ENCODE measurements at places on chromosomes 5 and 9.
A peak's percentile ranks its signal among the peaks of the same experiment; 100 is the strongest.

GRCh38 chr9:113520109-113520642, 56.6 kb downstream of the RGS3 start:
- no peak for DNase-seq

GRCh38 chr9:126965541-126966428, 51.2 kb downstream of the RALGPS1 start:
- DNase-seq = peak; percentile 26

DNA sequence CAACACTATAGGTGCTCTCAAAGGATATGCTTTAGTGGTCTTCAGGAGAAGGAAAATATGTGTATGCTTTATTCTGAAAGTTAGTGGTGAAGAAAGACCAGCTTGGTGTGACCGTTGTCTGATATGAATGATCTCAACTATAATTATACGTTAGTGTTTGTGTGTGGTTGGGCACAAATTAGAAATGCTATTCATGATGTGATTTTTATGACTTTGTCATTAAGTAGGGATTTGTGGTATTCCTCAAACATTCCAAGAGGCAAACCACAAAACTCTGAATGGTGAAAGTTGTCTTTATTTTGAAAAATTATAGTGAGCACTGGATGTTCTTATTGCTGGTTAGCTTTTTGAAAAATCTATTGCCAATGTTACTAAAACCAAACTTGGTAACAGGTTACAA, 6.2 kb upstream of the F2R start:
- no peak for DNase-seq

GRCh38 chr9:81878530-81878929, 49.7 kb upstream of the SPATA31D4 start:
- no peak for DNase-seq

GRCh38 chr5:143226361-143226760, 177.1 kb downstream of the NR3C1 start:
- no peak for DNase-seq

- no peak for DNase-seq
Measured at GRCh38 chr5:77935506-77936364, 159.6 kb upstream of the TBCA start.

DNA sequence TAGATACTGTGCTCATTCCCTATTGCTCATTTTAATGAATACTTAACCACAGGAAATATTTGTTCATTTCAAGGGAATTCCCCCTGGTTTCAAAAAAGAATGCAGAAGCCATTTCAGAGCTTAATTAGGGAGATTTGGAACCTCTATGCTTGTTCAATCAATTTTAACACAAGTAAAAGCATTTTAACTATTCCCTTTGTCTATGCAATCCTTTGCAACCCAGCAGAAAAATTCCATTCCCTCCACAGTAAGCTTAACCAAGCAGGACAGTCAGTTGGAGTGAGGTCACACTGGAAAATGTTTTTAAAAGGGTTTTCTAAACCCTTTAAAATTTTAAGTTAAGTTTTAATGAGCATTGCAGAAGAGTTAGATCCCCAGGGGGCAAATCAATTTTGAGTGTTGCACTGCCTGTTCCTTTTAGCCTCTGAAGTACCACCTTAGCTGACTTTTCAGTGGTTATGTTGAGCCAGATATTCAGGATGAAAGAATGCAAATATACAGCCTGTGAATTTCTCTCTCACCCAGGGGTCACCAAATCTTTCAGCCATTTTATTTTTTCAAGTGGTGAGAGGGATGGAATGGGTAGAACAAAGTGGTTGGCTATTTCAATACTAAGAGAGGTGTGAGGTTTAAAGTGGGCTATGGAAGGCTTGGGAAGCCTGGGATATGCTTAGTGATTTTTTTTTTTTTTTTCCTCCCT, 356.2 kb upstream of the NUDT12 start:
- no peak for DNase-seq

GRCh38 chr5:67073045-67073680, 123.4 kb downstream of the CD180 start:
- DNase-seq = no peak

DNA sequence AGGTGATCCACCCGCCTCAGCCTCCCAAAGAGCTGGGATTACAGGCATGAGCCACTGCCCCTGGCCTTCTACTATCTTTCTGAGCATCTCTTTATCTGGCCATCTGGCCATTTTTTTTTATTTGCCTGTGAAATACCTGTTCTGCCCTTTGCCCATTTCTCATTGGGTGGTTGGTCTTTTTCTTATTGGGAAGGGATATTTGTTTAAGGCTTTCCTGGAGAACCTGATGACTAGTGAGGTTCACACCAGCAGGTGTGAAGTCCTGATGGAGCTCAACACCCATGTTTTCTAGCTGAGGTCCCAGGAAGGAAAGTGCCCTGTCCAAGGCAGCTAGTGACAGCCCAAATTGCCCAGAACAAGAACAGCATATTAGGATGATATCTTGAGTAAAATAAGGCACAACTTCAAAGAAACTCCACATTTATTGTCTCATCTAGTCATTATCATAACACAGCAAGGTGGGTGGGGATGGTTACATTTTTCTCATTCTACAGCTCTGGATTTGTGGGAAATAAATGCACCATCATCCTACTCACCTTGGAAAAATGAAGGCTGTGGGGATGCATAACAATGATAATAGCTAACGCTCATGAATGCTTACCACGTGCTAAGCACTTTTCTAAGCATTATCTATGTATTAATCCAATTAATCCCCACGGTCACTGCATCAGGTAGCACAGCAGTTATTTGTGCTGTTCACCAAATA, 20.3 kb downstream of the SLC36A3 start:
- DNase-seq = no peak

- DNase-seq = peak; percentile 37
Measured at GRCh38 chr5:74765201-74765600, 1.7 kb downstream of the GFM2 start.

DNA sequence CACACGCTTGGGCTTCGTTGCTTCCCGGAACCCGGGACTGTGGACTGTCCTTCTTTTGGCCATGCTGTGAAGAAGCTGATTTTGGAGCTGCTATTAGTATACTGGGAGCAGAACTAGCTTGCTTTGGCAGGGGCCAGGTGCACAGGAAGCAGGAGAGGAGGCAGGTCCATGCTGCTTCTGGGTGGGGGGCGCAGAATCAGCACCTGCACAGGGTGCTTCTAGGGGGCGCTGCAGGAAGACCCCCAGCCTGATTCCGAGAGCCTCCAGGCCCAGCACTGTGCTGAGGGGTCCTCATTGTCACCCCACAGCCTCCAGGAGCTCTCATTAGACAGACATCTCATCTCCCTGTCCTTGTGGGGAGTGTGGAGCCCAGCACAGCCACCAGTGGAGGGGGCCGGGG, 252.6 kb upstream of the IRX4 start:
- DNase-seq = no peak

DNA sequence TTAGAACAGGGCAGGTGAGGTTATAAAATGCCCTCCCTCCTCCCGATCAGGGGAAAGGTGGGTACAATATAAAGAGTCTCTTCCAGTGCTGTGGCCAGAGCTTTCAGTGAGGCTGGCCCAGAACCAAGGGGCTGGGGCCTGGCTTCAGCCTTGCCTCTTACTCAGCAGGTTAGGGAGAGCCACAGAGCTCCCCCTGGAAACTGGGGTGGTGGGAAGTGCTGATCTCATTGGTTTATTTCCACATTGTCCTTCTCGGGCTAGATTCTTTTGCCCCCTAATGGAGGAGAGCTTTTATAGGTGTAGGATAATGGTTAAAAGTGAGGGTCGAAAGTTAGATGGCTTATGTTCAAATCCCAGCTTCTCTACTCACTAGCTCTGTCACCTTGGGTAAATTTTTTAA, 186.7 kb upstream of the TBC1D2 start:
- DNase-seq = no peak

GRCh38 chr5:113020461-113021273, 44.1 kb downstream of the DCP2 start:
- DNase-seq = no peak

GRCh38 chr9:116380496-116380995, 227.0 kb downstream of the PAPPA start:
- no peak for DNase-seq

- no peak for DNase-seq
Measured at GRCh38 chr5:166050531-166050930, 2240.9 kb upstream of the WWC1 start.

DNA sequence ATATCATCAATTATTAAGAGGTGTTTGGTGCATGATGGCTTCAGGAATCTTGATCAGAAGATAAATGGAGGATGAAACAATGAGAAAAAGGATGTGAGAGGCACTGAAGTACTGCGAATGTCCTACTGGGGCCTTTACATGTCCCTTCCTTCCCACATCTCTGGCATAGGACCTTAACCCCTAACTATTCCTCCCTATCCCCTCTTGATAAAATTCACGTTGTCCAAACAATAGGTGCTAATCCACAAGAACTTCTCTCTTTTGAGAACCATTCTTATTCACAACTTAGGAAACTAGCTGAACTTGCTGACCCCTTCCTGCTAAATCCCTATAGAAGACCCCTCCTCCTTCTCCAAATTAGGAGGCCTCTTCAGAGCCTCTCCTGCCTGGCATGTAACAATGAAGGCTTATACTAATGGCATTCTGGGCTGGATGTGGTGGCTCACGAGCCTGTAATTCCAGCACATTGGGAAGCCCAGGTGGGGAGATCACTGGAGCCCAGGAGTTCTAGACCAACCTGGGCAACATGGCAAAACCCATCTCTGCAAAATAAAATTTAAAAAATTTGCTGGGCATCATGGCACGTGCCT, 276.5 kb upstream of the SMARCA2 start:
- DNase-seq = no peak

DNA sequence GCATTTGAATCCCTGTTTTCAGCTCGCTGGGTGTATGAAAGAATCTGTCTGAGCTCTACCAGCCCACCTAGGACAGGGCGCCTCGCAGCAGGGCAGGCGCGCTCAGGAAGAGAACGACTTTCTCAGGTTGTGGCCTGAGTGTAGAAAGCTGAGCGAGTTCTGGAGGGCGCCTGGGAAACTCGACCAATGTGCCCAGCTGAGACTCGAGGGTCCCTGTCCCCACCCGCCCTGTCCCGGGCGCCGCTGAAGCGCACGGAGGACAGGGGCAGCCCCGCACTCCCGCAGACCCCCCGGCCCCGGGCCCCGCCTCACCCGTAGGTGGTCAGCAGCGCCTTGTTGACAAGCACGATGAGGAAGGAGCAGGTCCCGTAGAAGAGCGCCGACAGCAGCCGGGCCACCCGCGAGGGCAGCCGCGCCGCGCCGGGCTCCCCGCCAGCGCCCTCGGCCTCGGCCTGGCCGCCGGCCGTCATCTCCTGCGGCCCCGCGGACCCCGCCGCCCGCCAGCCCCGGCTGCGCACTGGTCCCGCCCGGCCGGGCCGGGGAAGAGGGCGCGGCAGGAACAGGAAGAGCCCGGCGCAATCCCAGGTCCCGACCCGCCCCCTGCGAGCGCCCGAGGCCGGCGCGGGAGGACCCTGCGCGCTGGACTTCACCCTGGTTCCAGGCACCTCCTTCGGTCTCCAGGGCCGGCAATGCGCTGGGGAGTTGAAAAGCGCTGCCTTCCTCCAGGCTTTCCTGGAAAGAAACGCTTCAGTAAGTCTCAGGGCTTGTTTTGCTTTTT, at the start of gene SLC35D2:
TSS of gene SLC35D2 (minus strand) at position 547 of the 778 bp plus-strand sequence. CDS start at position 470, 77 bp downstream.
- no peak for DNase-seq

GRCh38 chr5:170151097-170151831, 45.6 kb downstream of the FOXI1 start:
- DNase-seq = no peak

- DNase-seq = no peak
Measured at GRCh38 chr5:145743396-145744061, 91.6 kb downstream of the PRELID2 start.

DNA sequence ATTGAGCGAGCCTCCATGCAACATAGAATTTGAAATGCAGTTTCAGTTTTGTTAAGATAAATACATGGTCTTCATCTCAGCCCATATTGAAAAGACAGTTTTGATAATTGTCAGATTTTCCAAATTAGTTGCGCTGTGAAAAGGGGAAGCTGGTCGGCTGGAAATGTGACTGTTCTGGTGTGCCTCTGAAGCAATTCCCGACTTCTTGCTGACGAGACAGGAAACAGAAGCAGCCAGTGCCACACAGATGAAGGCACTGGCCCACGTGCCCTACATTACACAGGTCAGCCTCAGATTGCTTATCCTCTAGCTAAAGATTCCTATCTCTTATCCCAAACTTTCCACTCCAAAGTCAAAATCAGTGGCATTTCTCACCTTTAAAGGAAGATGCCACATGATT, 214.1 kb upstream of the TLE4 start:
- no peak for DNase-seq

GRCh38 chr5:58458743-58459145, 1.1 kb downstream of the PLK2 start:
- no peak for DNase-seq

GRCh38 chr9:96020792-96021550, 145.5 kb downstream of the ERCC6L2 start:
- peak; percentile 8 for DNase-seq

DNA sequence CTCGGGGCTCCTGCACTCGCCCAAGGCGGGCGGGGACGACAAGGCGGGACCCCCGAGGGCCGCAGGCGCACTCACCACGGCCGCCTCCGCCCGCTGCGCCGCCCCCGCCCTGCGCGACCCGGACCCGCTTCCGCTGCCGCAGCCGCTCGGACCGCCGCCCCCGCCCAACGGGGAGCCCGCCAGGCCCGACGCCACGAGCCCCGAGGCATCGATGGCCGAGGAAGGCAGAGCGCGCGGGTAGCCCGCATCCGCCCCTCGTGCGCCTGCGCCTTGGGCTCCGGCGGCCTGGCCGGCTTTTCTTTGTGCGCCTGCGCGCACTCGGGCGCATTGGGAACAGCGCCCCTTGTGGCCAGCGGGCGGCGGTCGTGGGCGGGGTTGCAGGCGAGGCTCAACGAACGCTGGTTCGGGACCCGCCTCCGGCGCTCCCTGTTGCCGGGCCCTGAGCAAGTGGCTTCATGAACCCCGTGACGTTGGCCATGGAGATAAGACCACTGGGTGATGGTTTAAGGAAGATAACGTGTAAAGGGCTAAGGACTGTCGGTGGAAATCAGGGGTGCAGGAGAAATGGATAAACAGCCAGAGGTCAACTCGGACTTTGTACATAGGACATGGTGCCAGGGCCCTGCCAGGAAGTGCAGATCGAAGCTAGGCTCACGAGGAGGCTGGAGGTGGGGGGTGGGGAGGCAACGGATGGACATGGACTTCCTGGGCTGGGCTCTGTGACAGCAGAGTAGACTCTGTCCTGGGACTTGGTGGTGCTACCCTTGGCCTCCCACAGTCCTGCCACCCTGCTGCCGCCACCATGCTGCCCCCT, at the start of the genes C8G and FBXW5:
TSS of gene C8G (plus strand) at position 725 of the 814 bp plus-strand sequence. CDS start at position 803, 78 bp downstream.
TSS of gene FBXW5 (minus strand) at position 220 of the 814 bp plus-strand sequence. CDS start 655 bp downstream, outside the sequence.
- DNase-seq = peak; percentile 90
